ENCODE measurements at places on chromosomes 7 and 10. TPM values are rescaled to one million over a fixed set of nuclear protein-coding genes. Genes with fewer than 3 reads are reported as not detected.

Gene CALML3
- total RNA-seq: not detected

Gene ANKRD7
- total RNA-seq: not detected

Gene HOXA1
- 0.84 TPM for total RNA-seq

Gene OR13A1
- not detected for total RNA-seq

Gene ABCB4
- 0.47 TPM for total RNA-seq

Gene LARP4B
- total RNA-seq: 103 TPM

Gene XRCC2
- total RNA-seq: 0.32 TPM

Gene CLEC2L
- 0.36 TPM for total RNA-seq

Gene OPN4
- total RNA-seq: not detected

Gene ANKRD22
- 0.63 TPM for total RNA-seq

Gene CDHR3
- total RNA-seq: 9.8 TPM

Gene ASB10
- total RNA-seq: not detected

Gene NEURL1
- 0.12 TPM for total RNA-seq

Gene NME8
- not detected for total RNA-seq

Gene SLC18A3
- not detected for total RNA-seq

Gene FGFR2
- 2.0 TPM for total RNA-seq
